ENCODE measurements at places on chromosomes 13 and 19. TPM values are rescaled to one million over a fixed set of nuclear protein-coding genes. Genes with fewer than 3 reads are reported as not detected.

Gene C1QTNF9B
- total RNA-seq, result 0.08 TPM

Gene TMPRSS9
- 2.5 TPM for total RNA-seq

DNA sequence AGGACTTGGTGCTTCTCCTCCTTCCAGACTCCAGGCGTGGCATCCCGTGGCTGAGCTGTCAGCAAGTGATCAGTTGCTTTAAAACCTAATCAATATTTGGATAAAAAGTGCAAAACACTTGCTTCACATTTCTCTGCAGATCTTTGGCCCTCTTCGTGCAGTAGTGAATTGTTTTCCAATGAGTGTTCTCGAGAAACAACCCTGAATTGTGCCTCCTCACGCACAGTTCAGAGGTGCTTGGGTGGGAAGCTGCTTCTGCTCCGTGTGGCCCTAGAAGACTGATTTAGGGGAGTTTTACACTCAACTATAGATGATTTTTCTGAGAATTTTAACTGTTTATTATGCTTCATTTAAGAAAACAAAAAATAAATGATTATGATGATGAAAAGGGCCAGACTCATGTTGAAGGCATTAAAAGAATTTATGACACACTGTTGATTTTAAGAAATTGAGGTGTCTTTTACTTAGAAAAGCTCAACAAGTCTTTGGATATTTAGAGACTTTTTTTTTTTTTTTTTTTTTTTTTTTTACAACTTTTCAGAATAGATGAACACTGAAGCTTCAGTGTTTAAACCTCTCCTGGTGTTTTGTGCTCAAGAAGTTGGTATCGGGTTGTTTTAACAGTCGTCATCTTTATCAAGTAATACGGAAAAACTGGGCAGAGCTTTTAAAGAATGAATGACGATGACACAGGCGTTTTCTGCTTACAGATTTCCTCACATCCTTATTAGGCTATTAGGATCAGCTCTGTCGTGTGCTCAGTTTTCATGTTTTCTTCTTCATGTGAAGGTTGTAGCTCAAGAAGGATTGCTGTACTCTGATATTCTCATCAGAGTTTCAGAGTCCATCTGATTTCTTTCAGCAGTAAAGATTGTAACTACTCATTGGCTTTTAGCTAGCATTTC lies 39.5 kb upstream of the TEX29 start:
- no peak overlapping the region for H3K27ac ChIP-seq
- no peak for DNase-seq
- no peak overlapping the region for H3K4me3 ChIP-seq
- H3K36me3 ChIP-seq, result peaks cover 62% of the 10 kb centered on the region
- no peaks in the 10 kb centered on the region for H3K27me3 ChIP-seq

DNA sequence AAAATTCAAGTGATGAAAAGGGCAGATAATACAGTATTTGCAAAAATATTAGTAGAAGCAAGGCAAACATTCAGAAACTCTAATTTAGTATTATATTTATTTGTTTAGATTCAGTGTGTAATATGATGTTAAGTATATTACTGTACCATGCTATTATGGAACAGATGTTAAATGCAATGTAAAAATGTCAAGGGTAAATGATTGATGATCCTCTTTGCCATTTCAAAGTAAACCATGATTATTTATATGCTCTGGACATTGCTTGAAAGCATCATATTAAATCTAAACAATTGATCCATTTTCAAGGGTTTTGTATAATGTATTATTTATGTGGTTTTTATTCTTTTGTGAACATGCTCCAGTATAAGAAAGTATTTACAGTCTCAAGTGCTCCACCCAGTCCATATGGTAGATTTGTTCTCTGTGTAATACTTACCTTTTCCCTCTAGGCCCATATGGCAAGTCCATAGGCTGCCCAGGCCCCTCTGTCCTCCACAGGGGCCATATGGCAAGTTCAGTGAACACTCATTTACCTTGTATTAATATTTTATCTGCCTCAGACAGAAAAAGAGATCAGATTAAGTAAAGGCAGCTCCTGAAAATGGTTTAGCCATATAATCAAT lies 353.5 kb downstream of the DACH1 start:
- H3K4me1 ChIP-seq, result no peaks in the 10 kb centered on the region
- no peaks in the 10 kb centered on the region for H3K36me3 ChIP-seq
- no peak overlapping the region for H3K27ac ChIP-seq
- no peaks in the 10 kb centered on the region for H3K27me3 ChIP-seq

GRCh38 chr19:32450217-32450616 lies 44.6 kb downstream of the DPY19L3 start:
- H3K27ac ChIP-seq, result no peak overlapping the region
- no peaks in the 10 kb centered on the region for H3K4me1 ChIP-seq
- H3K27me3 ChIP-seq, result no peaks in the 10 kb centered on the region
- DNase-seq, result no peak
- H3K4me3 ChIP-seq, result no peak overlapping the region

All from liver (tissue), 10 donors.